ENCODE measurements at places on chromosomes 6 and 20. TPM values are rescaled to one million over a fixed set of nuclear protein-coding genes. Genes with fewer than 3 reads are reported as not detected.

- no peak overlapping the region for H3K4me3 ChIP-seq
- no peak for DNase-seq
- H3K27me3 ChIP-seq, result no peaks in the 10 kb centered on the region
- H3K36me3 ChIP-seq, result no peaks in the 10 kb centered on the region
- no peak overlapping the region for H3K27ac ChIP-seq
- H3K4me1 ChIP-seq, result no peaks in the 10 kb centered on the region
Measured at GRCh38 chr6:94510877-94511276, 1066.5 kb upstream of the MANEA start.

DNA sequence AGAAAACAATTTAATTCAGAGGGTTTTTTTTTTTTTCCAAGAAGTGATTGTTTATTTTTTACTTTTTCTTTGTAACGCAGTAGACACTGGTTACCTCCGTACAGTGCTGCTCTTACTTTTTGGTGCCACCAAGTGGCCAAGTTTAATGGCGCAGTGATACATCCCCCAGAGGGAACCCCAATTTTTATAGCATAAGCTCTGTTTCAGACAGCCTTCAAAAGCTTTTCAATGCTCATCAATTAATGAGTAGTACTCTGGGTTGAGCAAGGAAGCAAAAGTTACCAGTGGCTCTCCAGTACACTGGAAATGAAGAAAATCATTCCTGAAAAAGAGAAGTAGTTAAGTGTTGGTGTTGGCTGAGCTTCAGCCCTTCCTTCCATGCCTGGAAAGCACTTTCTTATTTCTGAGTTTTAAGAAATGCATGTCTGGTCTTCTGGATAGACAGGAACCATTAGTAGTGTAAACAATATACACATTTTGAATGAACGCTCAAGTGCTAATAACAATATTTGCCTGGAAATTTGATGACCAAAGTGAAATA lies 129.1 kb upstream of the SMLR1 start:
- H3K4me1 ChIP-seq, result peaks cover 4% of the 10 kb centered on the region
- H3K27me3 ChIP-seq, result no peaks in the 10 kb centered on the region
- H3K36me3 ChIP-seq, result no peaks in the 10 kb centered on the region
- H3K27ac ChIP-seq, result no peak overlapping the region
- no peak overlapping the region for H3K4me3 ChIP-seq

DNA sequence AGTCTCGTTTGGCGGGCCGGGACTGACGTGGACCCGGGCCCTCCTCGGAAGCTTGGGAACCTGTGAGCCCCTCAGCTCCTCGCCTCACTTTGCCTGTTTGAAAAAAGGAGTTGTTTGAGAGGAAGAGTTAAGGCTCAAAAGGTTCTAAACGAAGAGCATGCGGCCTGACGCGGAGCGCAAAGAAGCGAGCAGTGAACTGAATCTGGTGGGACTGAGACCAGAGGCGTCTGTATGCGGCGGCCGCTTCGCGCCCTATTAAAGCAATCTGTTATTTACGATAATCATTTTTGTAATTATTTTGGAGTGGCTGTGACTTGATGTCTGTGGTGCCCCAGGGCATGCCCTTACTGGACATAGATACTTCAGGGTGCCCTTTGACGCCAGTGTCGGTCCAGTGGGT lies 3.3 kb upstream of the TFAP2C start:
- no peak overlapping the region for H3K4me3 ChIP-seq
- H3K4me1 ChIP-seq, result peaks cover 22% of the 10 kb centered on the region
- no peaks in the 10 kb centered on the region for H3K27me3 ChIP-seq
- H3K27ac ChIP-seq, result no peak overlapping the region
- no peak for DNase-seq
- H3K36me3 ChIP-seq, result no peaks in the 10 kb centered on the region

DNA sequence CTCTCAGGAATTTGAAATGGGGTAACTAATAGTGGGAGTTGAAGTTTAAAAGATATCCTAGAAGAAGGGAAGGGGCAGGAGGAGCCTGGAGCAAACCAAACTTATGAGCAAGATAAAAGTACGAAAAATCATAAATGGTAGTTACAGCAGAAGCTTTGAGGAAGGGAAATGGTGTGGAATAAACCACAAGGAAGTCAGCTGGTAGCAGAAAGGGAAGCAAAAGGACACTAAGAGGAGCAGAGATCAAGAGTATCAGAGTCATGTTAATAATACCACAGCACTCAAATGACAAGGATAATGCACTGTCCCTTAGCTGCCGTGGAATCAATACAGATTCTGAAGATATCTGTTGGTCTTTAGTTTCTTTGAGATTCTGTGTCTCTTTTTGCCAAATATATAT lies 44.9 kb upstream of the CCDC28A start:
- H3K36me3 ChIP-seq, result no peaks in the 10 kb centered on the region
- no peak overlapping the region for H3K27ac ChIP-seq
- no peak overlapping the region for H3K4me3 ChIP-seq
- no peaks in the 10 kb centered on the region for H3K4me1 ChIP-seq
- DNase-seq, result no peak

GRCh38 chr6:33663028-33663427 lies 41.9 kb downstream of the ITPR3 start:
- DNase-seq, result no peak
- H3K27me3 ChIP-seq, result no peaks in the 10 kb centered on the region
- H3K36me3 ChIP-seq, result peaks cover 66% of the 10 kb centered on the region

TRIM40 gene
- total RNA-seq, result not detected
